Esophagus squamous epithelium (tissue), 5 donors: ENCODE measurements at places on chromosomes 5 and 9.

GRCh38 chr5:145316282-145316681 lies 518.9 kb downstream of the PRELID2 start:
- no peak for DNase-seq

- no peak for DNase-seq
Measured at GRCh38 chr9:106887066-106887465, 24.1 kb downstream of the ZNF462 start.

- no peak for DNase-seq
Measured at GRCh38 chr9:129497813-129498450, 123.0 kb downstream of the C9orf50 start.

- DNase-seq = no peak
Measured at GRCh38 chr9:77854916-77855311, 176.7 kb downstream of the GNAQ start.

DNA sequence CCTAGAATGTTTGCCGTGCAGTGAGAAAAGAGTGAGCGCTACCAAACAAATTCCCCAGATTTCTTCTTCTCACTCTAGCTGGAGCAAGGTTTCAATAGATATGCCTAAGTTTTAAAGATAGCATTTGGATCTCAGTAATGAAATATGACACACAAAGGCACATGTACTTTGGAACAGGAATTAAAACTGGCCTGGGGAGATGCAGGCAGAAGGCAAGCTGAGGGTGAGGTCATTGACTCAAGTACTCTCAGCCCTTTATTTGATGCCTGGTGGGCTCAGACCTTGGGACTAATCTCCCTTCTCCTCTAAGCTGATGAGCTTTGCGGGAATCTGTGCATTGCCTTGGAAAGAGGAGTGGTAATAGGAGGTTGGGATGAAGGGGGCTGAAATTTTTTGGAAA lies 323.3 kb upstream of the SLC30A5 start:
- no peak for DNase-seq

- no peak for DNase-seq
Measured at GRCh38 chr5:41243558-41243957, 30.2 kb upstream of the C6 start.

GRCh38 chr5:155522540-155522939 lies 509.0 kb downstream of the KIF4B start:
- DNase-seq = no peak
